ENCODE measurements at places on chromosomes 6 and 20.

- DNase-seq = no peak
These were observed 349.3 kb downstream of the SOX4 start for GRCh38 chr6:21942897-21943296.

DNA sequence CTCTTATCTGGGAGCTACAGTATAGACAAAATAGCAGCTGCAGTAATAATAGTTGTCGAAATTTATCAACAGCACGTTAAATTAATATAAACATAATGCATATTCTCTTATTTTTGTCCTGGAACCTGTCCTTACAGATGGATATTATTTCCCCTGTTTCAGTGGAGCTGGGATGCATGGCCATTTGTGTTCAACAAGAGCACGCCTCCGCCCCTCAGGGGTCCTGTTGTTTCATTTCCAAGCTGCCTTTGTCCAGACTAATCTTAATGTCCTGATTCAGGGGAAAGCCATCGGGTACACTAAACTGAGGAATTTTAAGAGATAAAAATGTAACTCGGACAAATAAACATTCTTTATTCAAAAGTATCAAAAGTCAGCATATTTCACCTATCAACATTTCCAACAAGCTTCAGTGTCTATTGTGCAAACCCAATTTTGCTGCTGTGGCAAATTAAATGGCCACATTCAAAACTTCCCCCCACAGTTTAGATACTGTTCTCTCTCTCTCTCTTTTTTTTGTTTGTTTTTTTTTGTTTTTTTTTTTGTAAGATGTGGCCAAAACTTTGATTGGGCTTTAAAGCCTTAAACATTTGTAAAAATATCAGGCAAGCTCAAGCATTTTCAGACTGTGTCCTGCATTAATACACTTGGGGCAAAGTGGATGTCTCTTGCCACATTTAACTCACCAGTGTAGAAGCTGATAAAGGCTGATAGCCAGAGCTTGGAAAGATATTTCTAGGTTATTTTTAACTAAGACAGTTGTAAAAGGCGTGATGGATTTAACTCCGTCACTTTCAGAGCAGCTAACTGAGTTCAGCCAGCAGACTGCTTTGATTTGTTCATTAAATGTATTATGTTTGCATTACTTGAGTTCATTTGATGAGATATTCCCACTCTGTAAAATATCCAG, 112.5 kb upstream of the QKI start:
- DNase-seq = no peak

GRCh38 chr6:90584636-90585255, 2.1 kb downstream of the MAP3K7 start:
- DNase-seq = no peak

DNA sequence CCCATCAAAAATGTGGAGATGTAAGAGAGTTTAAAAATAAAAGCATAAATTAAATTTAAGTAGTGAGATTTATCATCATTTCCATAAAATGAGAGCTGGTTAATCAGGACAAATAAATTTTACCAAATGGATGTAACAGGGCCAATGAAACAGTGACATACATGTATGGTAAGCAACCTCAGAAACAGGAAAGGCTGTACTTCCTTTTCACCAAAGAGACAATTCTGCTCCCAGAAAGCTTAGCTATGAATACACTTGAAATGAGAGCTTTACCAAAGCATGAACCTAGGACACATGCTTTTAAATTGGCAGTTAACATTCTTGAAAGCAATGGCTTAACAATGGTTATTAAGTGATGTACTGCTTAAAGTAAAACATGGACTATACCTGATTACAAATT, 12.1 kb upstream of the UBE2J1 start:
- no peak for DNase-seq

- DNase-seq = no peak
These were observed 17.4 kb downstream of the NKX2-2 start for GRCh38 chr20:21496452-21496851.

DNA sequence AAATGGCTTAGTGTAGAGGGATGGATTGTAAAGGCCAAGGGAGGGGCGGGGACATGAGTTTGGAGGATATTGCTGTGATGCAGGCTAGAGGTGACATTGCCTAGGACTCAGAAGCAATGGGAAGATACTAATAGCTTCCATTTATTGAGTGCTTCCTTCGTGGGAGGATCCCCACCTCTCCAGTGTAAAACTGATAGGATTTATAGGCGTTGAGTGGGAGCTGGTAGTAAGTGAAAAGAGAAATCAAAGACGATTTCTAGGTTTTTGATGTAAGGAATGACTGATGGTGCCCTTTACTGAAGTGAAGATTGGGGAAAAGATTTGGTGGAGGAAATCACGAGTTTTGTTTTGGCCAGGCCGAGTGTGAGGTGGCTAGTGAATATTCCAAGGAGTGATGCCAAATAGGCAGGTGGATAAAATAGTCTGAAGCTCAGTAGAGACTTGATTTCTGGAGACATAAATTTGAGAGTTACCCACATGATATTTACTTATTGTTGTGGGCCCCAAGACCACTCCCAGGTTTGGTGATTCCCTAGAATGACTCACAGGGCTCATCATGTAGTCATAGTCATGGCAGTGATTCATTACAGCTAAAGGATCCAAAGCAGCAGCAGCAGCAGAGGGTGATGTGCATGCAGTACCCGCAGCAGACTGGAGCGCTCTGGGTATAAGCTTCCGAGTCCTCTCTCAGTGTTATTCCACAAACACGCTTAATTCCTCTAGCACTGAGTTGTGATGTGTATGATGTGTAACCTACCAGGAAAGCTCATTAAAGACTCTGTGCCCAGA, 10.2 kb downstream of the RPRD1B start:
- no peak for DNase-seq

GRCh38 chr6:36217946-36218345, 21.4 kb downstream of the BRPF3 start:
- DNase-seq = no peak

DNA sequence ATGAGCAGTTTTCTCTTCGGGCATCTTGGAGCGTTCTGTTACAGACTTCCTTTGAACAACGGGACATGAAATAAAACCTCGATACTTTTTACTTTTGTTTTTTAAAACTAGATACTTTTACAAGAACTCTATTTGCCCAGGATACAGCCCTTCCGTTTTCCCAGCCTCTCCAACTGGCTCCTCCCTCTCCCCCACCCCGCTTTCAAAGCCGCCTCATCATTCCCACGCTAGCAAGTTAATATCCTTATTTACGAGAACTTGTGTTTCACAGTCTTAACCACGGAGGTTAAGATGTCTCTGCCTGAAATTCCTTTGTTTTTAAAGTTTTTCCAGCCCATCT, 241 bp upstream of the CFAP206 start:
- no peak for DNase-seq

- DNase-seq = no peak
These were observed 257.5 kb downstream of the ARID1B start for GRCh38 chr6:157034436-157035230.

GRCh38 chr6:168583821-168584220, 142.8 kb downstream of the SMOC2 start:
- DNase-seq = no peak

DNA sequence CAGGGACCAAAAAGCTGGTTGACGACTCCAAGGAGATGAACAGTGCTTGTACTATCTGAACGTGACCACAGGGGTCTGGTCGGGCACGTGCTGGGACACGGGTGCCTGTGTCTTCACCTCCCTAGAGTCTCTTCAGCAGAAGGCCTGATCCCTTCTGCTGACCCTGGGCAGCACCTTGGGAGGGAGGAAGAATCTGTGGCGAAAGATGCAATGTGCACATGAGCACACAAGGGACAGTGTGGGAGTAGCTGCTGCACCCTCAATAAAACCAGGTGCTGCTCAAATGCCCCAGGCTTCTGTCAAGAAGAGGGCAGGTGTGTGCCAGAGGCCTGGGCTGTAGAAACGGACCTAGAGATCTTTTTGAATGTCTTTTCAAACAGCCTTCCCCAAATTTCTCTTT, 130.6 kb upstream of the THBS2 start:
- no peak for DNase-seq

- no peak for DNase-seq
These were observed 11.6 kb downstream of the NOTCH4 start for GRCh38 chr6:32212076-32212760.

DNA sequence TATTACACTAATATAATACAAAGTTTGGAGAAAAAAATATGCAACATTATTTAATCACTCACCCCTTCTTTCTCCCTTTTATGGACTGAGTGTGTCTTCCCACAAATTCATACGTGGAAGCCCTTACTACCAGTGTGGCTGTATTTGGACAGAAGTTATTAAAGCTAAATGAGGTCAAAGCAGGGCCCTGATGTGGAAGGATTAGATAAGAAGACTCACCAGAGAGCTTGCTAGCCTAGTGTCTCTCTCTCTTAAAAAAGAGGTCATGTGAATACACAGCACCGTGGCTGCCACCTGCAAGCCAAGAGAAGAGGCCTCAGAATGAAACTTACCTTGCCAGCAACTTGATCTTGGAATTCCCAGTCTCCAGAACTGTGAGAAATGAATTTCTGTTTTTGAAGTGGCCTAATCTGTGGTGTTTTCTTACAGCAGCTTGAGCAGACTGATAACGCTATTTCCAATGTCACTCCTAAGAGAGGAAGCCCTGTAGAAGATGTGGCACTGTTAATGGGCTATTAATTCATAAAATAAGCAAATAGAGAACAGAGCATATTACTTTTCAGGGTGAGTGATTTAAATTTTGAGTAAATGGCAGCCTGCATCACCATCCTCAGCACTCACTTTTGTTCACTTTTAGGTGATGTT, 233.4 kb downstream of the TBC1D7 start:
- DNase-seq = no peak

DNA sequence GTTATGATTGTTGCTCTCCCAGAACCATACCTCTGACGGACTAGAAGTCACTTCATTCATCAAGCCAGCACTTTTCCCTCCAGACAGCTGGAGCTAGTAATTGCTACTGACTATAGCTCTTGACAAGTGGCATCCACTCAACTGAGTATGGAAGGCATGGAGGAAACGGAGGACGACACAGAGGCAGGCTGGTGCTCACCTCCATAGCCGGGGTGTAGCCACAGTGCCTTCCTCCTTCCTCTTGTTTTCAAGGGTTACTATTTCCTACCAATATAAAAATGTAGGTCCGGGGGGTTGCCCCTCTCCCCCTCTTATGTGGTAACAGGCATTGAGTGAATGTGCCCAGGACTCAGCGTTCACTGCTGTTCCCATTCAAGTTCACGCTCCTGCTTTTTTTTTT, 23.5 kb upstream of the FOXC1 start:
- no peak for DNase-seq

- no peak for DNase-seq
These were observed 578 bp upstream of the PTGIS start for GRCh38 chr20:49568278-49569151.

DNA sequence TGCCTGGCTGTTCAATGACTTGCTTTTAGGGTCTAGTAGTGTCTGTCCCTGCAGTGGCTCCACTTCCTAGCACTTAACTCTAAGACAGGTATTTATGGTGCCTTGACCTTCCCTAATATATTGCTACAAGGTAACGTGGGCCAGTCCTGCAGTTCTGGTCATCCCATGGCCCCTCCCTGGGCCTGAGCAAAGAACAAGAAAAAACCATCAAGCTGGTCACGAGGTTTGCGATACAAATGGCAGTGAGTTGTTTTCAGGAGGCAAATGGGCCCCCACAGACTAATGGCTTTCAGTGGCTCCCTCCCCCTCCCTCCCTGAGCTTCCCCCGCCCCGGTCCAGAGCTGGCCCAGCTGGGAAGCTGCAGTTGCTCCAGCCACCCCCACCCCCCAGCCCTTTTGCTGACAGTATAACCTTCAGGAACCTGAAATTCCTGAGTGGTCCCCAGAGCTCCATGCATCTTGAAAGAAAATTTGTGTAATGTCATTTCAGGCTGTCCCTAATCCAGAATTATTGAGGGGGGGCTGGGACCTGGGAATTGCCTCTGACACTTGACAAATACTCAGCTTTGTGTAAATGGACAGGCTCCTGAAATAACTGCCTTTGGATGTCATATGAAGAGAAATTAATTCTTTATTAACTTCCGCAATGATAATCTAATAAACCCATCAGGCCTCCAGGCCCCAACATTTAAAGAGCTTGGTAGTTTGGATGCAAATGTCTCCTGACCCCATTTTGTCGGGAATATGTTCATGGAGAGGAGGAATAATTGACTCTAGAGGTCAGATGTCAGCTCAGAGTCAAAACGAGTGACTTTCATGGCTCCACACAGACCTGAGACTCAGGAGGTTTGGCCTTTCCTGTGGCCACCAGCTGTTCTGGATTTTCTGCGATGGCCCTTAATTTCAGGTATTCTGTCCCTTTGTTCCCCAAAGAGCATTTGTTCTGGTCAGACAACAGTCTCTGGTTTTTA, 153.2 kb upstream of the TOP1 start:
- no peak for DNase-seq

DNA sequence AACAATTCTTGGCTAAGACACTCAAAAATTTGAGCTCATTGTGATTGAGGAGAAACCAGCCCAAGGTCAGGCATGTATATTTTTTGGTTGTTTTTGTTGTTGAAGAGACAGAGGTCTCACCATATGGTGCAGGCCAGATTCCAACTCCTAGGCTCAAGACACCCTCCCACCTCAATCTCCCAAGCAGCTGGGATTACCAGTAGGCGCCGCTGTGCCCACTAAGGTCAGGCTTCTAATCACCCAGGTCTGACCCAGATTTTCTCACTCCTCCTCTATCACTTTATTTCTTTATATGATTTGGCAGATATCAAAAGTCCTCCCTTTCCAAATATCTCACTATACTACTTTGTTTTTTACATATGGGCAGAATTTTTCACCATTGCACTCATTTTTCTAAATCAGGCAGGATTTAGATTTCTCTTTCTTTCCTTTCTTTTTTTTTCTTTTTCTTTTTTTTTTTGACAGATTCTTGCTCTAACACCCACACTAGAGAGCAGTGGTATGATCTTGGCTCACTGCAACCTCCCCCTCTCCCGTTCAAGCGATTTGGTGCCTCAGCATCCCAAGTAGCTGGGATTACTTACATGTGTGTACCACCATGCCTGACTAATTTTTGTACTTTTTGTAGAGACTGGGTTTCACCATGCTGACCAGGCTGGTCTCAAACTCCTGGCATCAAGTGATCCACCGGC, 1.7 kb upstream of the C6orf141 start:
- no peak for DNase-seq

GRCh38 chr6:96898241-96898851, 655 bp upstream of the NDUFAF4 start:
- no peak for DNase-seq

DNA sequence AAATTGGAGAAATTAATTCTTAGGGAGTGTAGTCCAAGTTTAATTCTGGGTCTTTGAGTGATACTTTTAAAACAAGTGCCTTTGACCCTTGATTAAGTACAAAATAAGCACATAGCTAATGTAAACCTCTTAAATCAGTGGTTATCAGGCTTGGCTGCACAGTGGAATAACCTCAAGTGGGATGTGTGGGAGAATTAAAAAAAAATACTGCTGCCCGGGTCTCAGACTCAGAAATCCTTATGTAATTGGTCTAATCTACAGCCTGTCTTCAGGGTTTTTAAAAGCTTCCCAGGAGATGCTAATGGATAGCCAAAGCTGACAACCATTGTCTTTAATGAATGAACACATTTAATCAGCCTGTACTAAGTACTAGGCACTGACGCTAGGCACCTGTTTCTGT, 28.5 kb upstream of the TMEM14A start:
- no peak for DNase-seq

DNA sequence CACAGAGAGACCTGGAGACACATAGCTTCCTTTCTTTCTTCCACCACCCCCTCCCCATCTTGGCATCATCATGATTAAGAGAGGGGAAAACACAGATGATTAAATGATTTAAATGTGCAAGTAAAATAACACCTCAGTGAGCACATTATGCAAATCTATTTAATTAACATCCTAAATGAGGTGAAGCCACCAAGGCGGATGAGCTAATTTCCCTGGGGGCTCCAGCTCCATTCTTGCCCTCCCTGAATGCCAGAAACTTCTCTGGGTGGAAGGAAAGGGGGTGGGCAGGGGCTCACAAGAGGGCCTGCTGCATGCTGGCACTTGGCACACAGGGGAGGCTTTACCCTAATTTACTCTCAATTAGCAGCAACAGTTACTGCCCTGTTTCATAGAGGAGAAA, 32.5 kb upstream of the TGM2 start:
- DNase-seq = no peak

All from GM12878 (cell line).